ENCODE measurements at places on chromosomes 1 and 21.

DNA sequence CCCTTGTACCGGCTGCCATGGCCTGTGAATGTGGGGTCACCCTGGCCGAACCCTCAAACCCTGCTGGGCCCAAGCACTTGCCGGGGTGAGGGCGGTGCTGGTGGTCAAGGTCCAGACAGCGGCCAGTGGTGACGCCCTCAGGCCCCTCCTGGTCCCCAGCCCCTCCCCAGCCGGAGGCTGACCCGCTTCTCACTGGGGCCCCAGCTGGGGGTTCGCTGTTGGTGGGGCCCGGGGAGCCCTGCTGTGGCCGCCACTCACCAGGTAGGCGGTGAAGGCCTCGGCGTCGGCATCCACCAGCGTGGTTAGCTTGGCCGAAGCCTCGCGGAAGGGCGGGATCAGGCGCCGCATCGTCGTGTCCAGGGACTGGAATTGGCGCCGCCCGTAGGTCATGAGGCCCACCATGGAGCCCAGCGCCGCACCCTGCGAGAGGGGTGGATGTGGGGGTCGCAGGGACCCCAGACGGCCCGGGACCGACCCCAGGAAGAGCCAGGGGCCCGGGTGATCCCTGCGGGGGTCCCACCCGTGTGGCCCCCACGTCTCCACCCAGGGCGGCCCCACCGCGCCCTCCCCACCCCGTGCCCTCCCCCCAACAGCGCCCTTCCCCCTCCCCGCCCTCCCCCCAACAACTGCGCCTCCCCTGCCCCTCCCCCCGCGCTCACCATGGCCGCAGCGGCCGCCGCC lies 10.1 kb downstream of the FTCD start:
- no peak for DNase-seq

DNA sequence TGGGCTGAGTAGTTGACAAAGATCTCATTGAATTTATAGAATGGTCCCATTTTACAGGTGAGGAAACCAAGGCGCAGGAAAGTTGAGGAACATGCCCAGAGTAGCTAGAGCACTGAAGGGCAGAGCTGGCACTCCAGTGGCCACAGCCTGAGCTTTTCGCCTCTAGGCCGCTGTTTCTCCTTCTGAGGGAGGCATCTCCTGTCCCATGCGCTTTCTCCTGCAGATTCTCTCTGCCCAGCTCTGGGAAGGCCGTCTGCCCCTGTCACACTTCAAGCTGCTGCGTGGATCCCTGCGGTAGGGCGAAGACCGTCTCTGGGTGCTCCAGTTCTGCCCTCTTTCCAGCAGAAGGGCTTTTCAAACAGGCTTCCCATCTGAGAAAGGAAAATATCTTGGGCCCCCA lies 159.9 kb downstream of the ACTL8 start:
- no peak for DNase-seq

GRCh38 chr21:33127154-33127867 lies 57.4 kb downstream of the OLIG1 start:
- peak; percentile 48 for DNase-seq

DNA sequence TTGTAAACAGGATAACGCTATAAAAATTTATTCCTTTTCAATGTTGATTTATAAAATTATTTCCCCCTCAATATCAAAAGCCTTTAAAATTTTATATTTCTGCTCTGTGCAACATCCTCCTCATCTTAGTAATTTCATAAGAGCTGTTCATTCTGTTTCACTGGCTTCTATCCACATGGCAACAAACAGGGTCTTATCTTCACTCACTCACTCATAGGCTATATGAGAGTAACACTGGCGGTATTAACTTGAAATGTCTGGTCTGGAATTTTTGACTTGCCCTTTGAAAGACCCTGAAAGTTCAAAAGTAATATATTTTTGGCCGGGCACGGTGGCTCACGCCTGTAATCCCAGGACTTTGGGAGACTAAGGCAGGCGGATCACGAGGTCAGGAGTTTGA lies 77.4 kb upstream of the KRTAP11-1 start:
- no peak for DNase-seq

DNA sequence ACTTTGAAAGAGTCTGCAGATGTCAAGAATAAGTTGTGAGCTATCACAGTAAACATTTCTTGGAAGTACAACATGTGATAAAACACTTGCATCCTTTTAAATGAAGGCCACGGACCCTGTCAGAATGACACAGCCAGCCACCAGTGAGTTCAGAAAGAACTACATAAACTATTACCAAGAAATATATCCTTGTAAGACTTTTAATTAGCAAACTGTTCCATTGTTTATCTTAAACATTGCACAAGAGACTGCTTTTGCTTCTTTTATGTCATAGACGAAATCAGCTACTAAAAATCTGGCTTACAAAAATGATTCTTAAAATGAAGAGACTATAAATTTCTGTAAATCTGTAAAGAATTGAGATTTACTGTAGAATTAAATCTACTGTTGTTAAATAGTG lies 17.9 kb downstream of the LRRC7 start:
- DNase-seq = no peak

DNA sequence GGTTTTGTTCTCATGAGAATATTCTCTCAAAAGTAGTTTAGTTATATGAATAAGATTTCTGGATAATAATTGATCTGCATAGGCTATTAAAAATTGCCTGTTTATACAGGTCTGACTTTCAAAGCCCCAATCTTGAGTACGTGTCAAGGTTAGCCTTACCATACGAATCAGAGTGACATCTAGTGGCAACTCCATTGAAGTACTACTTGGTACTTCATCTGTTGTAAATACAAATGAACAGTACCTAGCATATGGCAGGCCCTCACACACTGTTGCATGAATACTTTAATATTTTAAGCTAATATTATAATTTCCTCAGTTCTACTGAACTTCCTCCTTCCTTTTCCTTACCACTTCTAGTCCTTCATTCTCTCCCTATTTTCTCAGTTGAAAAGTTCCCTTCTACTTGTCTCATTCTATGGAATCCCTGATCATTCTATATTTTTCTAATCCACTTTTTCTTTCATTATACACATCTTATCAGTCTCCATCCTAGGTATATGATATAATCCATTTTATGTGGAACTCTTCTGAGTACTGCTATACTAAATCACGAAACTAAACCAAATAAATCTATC lies 101.2 kb downstream of the AKT3 start:
- DNase-seq = peak; percentile 84

- no peak for DNase-seq
Observed at GRCh38 chr1:197391303-197392226, 123.5 kb downstream of the CRB1 start.

DNA sequence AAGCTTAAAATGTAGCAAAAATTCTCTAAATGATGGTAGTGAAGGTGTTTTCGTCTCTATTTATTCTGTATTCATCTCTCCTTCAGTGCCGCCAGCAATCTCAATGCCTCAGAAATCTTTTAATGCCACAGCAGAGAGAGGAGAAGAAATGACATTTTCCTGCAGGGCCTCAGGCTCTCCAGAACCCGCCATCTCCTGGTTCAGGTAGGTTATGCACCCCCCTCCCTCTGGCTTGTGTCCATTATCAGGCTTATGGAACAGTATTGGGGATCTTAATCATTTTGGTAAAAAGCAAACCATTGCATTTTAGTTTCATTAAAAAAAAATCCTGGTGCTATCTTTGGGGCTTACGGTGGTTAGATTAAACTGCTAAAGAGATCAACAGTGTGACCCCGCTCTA lies 326.1 kb downstream of the NCAM2 start:
- no peak for DNase-seq

- no peak for DNase-seq
Observed at GRCh38 chr1:156638189-156638985, 3.5 kb upstream of the BCAN start.

- no peak for DNase-seq
Observed at GRCh38 chr1:167476061-167476460, 42.3 kb downstream of the CD247 start.

DNA sequence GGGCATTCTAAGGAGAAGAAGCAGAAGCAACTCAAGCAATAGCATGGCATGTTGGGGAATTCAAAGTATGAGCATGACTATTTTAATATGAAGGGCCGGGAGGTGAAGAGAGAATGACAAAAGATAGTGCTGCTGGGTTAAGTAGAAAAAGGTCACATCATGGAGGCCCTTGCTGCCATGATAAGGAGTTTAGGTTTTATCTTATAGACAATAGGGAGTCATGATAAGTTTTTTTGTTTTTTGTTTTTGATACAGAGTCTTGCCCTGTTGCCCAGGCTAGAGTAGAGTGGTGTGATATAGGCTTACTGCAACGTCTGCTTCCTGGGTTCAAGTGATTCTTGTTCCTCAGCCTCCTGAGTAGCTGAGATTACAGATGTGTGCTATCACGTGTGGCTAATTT lies 3.1 kb downstream of the BNIPL start:
- DNase-seq = no peak

GRCh38 chr1:52056163-52056936 lies at the start of gene BTF3L4:
Gene BTF3L4, plus strand, starts transcription at chr1:52056295. Its CDS starts 3,553 bp downstream, at chr1:52059848.
- peak; percentile 91 for DNase-seq

DNA sequence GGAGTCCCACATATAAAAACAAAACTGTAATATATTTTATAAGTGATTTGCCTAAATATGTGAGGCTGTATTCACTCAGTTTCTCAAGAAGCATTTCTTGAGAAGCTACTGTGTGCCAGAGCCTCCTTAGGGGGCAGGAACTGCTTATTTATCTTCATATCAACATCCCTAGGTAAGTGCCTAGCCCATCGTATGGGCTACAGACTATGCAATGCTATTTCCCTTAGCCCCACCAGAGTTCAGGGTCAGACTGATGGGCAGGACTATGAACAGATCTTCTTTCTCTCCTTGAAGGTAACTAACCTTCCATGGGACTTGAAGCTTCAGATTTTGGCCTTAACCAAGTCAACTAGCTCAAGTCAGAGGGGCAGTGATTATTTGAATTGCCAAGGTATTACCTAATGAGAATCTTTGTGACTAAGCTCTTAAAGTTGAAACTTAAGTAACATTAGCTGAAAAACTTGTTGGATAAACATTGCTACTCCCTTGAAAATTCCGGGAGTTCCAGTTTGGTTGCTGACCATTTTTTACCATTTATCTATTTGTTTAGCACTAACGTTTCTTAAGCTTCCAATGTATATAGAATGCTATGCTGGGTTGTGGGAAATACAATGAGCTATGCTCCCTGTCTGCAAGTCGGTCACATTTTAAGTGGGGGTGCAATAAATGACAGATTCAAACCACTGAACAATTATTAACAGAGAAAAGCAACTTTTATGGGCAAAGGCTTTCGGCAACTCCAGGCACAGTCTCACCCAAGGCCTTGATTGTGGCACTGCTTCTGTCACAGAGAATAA lies 85.2 kb downstream of the GPR88 start:
- peak; percentile 77 for DNase-seq

GRCh38 chr1:7705048-7705907 lies 65.8 kb upstream of the VAMP3 start:
- no peak for DNase-seq

GRCh38 chr1:11648732-11649158 lies 5.5 kb downstream of the FBXO2 start:
- no peak for DNase-seq

DNA sequence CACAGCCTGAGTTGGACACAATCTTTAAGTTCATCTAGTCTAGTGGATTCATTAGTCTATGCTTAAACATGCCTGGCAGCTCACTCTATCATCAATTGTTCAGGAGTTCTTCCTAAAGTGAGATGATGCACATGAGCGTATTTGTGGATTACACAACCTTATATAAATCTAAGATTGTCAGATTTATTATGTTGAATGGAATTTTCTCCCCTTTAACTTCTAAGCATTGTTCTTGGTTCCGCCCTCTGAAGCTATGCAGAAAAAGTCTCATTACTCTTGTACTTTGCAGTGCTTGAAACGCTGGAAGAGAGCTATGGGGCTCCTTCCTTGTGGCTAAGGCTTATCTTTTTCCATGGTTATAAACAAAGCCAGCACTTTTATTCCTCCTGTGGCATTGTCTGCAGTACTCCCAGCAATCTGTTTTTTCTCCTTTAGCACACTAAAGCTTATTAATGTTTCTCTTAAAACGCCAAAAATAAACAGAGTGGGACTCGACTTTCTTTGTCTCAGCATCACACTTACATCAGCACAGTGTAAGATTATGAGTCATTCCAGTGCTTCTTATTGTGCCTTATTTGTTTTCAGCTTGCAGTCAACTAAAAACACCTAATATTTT lies 316.8 kb upstream of the CAMK1G start:
- DNase-seq = no peak

DNA sequence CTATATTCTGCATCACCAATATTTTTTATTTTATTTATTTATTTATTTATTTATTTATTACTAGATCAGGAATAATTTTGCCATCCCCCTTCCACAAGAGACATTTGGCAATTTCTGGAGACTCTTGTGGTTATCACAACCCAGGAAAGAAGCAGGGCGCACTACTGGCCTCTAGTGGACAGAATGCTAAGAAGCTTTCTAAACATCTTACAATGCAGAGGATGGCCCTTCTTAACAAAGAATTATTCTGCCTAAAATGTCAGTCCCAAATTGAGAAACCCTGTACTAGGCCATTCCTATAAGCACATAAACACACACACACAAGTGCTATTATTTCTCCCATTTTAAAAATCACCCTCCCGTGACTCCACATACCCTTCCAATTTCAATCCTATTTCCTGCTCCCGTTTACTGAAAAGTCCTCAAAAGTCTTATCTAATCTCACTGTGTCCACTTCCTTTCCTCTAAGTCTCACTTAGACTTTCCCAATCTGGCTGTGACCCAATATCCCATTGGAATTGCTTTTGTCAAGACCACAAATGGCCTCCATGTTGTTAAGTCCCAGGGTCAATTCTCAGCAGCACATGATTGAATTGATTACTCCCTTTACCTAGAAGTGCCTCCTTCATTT lies 43.7 kb upstream of the RNF11 start:
- peak; percentile 88 for DNase-seq

- DNase-seq = peak; percentile 72
Observed at GRCh38 chr1:5980314-5981008, 11.8 kb downstream of the NPHP4 start.

DNA sequence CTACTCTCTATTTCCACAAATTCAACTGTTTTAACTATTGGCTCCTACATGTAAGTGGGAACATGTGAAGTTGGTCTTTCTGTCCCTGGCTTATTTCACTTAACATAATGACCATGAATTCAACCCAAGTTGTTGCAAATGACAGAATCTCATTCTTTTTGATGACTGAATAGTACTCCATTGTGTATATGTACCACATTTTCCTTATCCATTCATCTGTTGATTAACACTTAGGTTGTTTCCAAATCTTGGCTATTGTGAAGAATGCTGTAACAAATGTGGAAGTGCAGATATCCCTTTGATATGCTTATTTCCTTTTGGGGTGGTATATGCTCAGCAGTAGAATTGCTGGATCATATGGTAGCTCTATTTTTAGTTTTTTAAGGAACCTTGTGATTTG lies 33.0 kb downstream of the GBP6 start:
- DNase-seq = no peak
